Omental fat pad (tissue), 4 donors: ENCODE measurements at places on chromosomes 11 and 22.

DNA sequence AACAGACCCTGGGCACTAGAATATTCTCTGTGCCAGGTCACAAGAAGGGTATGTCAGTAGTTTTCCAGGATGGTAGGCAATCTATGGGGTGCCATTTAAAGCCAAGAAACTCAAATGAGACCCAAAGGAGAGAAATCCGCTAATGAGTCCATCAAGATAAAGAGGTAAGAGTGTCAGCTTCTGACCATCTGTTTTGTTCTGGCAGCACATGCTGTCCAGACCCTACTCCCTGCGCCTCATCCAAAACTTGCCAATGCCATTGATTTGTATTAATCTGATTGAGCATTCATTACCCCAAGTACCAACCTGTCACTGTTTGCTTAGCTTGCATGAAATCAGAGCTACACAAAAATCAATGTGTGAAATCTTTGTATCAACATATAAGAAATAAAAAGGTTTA is 229.0 kb downstream of the BLID start:
- DNase-seq, result no peak

GRCh38 chr22:44291265-44291664 is 21.5 kb downstream of the SHISAL1 start:
- DNase-seq, result no peak

- no peak for DNase-seq
Measured at GRCh38 chr11:104846216-104846615, 52.0 kb downstream of the CASP12 start.

- DNase-seq, result no peak
Measured at GRCh38 chr22:47388778-47389177, 626.3 kb downstream of the TBC1D22A start.

DNA sequence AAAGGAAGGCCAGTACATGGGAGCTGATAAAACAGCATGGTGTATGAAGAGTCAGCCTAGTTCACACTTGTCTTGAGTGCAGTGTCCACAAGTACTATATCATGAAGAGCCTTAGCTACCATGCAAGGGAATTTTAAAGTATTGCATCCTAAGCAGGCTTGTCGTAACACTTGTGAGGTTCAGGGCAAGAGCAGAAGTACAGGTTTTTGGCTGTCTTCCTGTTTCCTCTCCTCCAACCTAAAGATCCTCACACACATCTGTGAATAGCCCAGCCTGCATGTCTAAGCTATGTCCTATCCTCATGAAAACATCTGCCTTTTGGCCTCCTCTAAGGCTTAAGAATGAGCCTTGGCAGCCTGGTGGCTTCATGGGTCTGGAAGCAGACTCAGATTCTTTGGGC is 34.6 kb upstream of the TMEM123 start:
- no peak for DNase-seq

DNA sequence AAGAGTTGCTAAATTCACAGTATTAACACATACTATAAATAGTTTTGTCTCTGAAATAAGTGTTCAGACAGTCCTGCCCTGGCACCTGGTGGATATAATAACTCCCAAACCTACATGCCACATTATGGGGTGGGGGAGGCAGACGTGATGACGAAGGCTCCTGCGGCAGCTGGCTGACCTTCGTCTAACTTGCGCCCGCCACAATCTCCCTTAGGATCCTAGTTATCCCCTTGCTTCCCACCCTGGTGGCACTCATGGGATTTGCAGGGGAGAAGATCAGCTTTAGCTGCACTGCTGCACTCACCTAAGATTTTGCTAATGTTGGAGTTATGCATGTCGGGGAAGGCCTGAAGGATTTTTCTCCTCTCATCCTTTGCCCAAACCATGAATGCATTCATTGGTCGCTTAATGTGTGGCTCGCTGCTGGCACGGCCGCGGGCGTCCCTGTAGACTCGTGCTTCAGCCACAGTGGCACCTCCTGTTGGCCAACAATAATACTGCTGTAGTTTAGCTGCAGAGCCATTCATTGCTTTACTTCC is 367.6 kb downstream of the SOX6 start:
- DNase-seq, result no peak

DNA sequence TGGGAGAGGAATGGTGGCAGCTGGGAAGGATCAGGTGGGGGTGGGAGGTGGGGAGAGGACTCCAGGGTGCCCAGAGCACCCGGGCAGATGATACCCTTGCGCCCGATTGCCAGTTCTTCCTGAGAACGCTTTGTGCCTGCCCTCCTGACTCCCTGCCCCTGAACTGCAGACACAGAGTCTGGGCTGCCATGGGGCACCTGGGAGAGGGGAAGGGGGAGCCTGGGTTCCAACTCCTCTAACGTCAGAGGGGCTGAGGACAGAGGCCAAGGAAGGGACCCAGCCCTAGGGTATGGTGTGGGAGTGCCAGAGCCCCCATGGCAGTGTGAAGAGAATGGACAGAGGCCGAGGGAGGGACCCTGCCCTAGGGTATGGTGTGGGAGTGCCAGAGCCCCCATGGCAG is 920 bp upstream of the KCNK7 start:
- DNase-seq, result no peak

GRCh38 chr22:21587803-21588611 is 20.5 kb downstream of the UBE2L3 start:
- no peak for DNase-seq

DNA sequence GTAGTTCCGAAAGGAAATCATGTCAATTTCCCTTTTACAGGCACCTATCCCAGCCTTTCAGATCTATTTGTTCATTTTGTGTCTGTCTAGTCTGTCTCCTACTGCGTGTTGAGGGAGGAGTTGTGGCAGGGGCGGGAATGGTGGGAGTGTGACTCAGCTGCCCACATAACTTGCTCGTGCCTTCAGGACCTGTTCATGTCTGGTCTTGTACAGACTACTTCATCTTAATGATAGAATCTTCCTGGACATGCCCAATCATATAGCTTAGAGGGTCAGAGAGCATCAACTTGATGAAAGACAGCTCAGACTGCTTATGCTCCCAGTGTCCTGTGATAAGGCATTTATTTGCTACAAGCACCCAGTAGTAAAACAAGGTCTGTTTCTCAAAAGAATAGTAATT is 61.0 kb upstream of the BIRC3 start:
- no peak for DNase-seq

DNA sequence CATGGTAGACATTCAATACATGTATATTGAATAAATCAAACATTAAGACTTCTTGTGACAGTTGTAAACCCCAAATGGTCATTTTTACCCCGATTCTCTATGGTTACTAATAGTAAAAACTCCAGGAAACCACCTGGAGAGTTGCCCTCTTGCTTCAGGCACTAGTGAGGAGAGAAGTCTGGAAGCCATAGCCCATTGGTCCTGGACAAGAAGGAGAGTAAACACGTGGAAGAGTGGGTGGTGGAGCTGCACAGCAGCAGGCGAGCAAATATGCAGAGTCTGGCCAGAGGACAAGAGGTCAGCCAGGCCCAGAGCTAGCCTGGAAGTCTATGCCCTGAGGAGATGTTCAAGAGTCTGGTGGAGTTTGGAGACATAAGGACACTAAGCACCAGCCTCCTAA is 17.7 kb downstream of the DCHS1 start:
- DNase-seq, result no peak

DNA sequence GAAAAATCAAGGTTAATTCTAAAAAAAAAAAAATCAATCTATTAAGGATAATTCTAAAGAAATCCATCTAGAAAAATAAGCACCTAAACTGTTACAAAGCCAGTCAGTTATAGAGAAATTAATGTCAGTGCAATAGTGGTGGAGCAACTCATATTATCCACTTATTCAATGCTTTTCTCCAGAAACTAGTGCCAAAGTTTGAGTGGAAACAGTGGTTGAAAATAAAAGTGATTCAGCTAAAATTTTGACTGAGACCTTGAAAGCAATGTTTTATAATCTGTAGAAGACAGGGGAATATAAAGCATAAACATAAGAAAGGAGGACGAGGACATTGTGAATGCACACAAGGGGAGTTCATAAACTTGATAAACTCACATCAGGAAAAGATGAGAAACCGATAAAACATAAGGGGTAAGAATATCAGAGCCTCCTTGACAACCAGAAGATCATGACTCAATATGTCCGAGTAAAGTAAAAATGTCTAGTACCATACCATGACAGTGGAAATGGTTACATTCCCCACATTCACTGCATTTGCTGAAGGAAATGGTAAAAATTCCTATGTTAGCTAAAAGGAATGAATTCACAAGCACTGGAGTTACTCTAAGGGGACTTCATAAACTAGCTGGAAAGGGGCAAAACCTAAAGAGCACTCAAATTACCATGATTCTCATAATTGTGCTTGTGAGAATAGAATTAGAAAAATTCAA is 58.7 kb upstream of the SLC5A12 start:
- DNase-seq, result no peak

DNA sequence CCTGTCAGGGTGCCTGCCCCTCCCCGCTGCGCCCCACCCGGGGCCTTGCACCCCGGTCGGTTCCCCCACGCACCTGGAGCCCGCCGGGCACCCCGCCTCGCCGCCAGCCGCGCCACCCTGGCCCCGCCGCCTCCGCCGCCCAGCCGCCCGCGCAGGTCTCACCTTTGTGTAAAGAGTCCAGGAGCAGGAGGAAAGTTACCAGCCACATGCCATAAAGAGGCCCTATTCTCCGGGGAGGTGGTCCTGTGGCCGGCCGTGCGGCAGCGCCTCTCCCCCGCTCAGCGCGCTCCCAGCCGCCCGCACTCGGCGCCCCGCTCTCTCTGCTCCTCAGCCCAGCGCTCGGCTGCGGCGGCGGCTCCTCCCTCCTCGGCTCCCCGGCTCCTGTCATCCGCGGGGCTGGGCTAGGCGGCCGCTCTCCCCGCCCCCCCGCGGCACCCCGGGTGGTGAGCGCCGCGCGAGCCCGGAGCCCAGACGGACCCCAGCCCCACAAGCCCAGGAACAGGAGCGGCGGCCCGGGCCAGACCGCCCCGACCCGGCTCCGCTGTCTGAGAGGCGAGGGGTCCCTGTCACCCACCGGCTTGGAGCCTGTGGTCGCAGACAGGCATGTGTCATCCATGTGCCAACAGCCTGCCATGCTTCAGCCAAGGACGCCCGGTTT is at the start of gene DSCAML1:
Gene DSCAML1 (minus strand): TSS at position 345 of the 658 bp plus-strand sequence. CDS start 137 bp downstream, at position 208.
- DNase-seq, result no peak

- DNase-seq, result no peak
Measured at GRCh38 chr22:39997939-39998726, 3.4 kb downstream of the FAM83F start.
